ENCODE measurements at places on chromosomes 3 and 15.
A peak's percentile ranks its signal among the peaks of the same experiment; 100 is the strongest.

DNA sequence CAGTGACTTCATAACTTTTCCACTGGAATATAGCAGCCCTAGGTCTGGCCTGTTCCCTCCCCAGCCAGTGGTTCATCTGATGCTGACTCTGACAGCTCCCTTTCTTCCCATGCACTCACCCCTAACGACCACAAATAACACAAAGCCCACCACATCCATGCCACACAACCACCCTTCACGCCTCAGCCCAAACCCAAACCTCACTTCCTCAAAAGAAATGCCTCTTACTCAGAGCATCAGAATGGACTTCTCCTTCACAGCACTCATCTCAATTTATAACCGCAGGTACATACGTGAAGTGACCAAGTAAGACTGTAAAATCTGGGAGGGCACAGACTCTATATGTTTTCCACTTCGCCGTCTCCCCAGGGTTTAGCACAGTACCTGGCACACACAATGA, 1.1 kb downstream of the RBSN start:
- peak; percentile 6 for DNase-seq

- DNase-seq, result no peak
Measured at GRCh38 chr15:75921732-75922703, 18.3 kb downstream of the FBXO22 start.

DNA sequence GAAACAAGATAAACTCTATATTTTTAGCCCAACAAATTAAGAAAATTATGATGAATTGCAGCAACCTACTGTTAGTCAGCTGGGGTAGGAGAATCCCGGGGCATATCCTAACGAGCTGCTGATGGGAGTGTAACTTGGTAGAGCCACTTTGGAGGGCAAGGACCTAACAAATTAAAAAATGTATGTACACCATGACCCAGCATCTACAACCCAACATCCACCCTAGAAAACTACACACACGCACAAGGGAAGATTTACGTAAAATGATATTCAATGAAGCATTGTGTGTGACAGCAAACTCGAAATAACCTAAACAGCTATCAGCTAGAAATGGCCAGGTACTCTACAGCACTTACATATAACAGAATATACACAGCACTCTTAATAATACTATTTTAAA, 1.9 kb downstream of the BCL2A1 start:
- DNase-seq, result no peak

- DNase-seq, result peak; percentile 88
Measured at GRCh38 chr3:114290911-114291901, 2.6 kb upstream of the TIGIT start.

- DNase-seq, result no peak
Measured at GRCh38 chr15:52789601-52790168, 451 bp downstream of the ONECUT1 start.
